T-helper 9 cell (primary cell): ENCODE measurements at places on chromosomes 2 and 18.

- DNase-seq, result no peak
Observed at GRCh38 chr2:137205324-137205723, 440.0 kb downstream of the THSD7B start.

- no peak for DNase-seq
Observed at GRCh38 chr2:59583173-59583765, 970.2 kb downstream of the BCL11A start.

DNA sequence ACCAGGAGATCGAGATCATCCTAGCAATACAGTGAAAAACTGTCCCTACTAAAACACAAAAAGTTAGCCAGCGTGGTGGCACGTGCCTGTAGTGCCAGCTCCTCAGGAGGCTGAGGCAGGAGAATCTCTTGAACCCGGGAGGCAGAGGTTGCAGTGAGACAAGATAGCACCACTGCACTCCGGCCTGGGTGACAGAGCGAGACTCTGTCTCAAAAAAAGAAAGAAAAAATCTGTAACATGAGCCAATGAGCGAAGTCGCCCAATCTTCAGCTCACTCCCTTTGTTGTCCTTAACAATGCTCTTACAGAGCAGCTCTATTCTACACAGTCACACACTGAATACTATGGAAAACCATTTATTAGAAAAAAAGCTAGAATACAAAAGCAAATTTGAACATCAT lies 22.0 kb downstream of the FAM98A start:
- no peak for DNase-seq

- no peak for DNase-seq
Observed at GRCh38 chr2:127661072-127661649, 14.2 kb downstream of the LIMS2 start.

DNA sequence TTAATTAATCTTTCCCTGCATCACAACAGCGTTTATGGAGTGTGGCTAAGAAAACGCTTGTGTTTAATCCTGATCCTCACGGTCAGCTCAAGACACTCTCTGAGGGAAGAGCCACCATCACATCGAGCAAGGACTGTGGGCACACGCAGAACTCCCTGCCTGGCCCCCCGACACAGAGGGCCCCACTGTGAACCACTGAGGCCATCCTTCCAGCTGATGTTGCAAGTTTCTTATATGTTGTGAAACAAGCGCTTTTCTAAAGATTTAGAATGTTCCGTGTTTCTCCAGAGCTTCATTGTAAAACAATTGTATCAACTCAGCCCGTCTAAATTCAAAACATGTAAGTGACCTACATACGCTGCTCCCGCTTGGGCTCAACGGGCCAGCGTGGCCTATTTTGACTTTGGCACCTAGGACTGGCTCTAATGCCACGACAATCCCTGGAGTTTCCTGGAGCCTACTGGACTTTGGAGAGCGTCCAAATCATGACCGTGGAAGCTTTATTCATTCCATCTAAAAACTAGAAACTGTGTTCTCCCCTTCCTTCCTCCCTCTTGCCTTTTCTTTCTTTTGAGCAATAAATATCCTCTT lies 34.9 kb downstream of the SERPINE2 start:
- no peak for DNase-seq

DNA sequence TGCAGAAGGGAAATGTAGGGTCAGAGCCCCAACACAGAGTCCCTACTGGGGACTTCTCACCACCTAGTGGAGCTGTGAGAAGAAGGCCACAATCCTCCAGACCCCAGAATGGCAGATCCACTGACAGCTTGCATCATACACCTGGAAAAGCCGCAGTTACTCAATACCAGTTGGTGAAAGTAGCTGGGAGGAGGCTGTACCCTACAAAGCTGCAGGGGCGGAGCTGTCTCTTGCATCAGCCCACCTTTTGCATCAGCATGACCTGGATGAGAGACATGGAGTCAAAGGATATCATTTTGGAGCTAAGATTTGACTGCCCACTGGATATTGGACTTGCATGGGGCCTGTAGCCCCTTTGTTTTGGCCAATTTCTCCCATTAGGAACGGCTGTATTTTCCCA lies 237.3 kb downstream of the CALCRL start:
- no peak for DNase-seq

GRCh38 chr2:159067971-159068370 lies 99.5 kb downstream of the TANC1 start:
- DNase-seq, result no peak

DNA sequence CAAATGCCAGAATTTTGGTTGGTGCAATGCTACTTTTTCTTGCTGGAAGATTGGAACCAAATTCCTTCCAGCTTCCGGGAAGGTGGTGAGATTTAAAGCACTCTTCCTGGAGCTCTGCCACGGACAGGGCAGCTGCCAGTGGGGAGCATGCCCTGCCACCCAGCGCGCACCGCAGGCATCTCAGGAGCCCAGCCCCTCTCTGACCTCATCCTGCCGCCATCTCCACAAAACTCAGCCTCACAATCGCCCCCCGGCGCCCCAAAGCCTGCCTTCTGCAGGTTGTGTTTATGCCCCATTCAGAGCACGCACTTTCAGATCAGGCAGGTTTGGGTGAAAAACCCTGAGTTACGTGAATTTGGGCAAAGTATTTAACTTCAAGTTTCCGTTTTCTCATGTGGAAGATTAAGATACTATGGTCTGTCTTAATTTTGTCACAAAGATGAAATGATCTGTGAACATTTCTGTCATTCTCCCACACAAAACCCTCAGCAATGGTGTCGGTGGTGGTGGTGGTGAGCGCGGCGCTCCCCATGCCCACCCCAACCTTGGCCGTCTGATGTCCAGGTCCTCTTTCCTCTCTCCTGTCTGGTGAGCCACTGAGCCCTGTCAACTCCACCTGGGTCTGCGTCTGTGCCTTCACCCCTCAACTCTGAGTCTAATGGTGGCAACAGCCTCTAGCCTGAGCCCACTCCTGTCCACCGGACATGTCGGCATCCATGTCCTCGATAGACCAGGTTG lies 282.8 kb upstream of the SALL3 start:
- DNase-seq, result no peak

DNA sequence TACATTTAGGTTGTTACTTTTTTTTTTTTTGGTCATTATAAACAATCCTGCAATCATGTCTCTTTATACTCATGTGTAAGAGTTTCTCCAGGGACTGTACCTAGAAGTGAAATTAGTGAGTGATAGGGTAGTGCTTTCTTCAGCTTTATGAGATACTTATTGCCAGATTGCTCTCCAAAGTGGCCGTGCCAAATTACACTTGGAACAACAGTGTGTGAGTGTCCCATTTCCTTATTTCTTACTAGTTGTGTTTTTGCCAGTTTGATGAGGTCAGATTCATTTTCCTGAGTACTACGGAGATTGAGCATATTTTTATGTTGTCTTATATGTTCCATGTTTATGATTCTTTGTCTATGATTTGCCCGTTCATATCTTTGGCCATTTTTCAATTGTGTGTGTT lies 39.2 kb downstream of the GALNT1 start:
- DNase-seq, result no peak

DNA sequence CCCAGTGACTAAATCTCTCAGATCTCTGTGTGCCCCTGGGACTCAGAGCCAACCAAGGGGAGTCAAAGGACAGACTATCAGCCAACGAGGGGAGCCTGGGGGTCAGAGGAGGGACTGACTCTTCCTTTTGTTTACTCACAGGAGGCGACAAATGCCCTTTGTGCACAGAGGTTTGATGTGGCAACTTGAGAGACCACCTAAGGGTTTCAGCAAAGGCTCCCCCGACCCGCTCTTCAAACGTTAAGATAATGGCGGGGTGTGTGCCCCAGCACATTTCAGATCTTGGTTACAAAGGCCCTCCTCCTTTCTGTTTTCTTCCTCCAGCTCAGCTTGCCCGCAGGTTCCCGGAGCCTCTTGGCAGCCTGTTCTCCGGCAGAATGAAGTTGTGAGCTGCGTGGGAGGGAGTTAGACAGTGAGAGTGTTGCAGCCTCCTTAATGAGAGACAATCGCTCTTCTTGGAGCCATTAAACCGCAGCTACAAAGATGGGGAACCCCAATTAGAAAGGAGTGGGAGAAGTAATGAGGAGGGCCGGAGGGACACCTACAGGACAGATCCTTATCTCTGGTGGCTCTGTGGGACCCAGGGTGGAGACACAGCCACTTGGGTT lies 76.2 kb downstream of the KIAA2012 start:
- no peak for DNase-seq

DNA sequence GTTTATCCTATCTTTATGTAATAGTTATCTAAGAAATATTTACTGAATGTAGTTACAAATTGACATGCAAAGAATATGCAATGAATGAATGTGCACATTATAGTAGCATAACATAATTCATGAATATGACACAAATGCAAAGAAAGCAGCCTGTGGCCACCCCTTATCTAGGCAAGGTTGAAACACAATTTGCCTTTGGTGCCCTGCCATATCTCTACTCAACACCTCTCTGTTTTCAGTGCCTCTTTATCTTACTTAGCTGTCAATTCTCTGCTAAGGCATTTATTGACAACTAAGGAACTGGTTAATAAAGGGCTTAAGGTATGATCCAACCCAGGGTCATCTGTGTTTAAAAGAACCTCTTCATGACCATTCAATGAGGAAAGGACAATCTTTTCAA lies 18.9 kb downstream of the REV1 start:
- DNase-seq, result no peak

- no peak for DNase-seq
Observed at GRCh38 chr2:182942756-182943155, 76.3 kb upstream of the FRZB start.

GRCh38 chr2:86372641-86373502 lies 35.4 kb upstream of the REEP1 start:
- no peak for DNase-seq

GRCh38 chr2:101699755-101700461 lies 2.4 kb downstream of the MAP4K4 start:
- no peak for DNase-seq

DNA sequence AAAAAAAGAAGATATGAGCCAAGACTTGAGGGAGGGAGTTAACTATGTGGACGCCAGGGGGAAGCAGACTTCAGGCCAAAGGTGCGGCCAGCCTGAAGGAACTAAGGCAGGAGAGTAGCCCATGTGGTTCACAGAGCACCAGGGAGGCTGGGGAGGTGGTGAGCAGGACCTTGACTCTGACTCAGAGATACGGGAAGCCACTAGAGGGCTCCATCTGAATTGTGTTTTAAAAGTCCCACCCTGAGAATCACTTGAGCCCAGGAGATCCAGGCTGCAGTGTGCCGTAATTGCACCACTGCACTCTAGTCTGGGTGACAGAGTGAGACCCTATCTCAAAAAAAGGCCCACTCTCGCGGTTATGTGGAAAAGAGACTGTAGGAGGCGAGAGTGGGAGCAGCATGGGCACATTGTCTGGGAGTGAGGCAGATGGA lies 12.3 kb downstream of the CEP192 start:
- no peak for DNase-seq

DNA sequence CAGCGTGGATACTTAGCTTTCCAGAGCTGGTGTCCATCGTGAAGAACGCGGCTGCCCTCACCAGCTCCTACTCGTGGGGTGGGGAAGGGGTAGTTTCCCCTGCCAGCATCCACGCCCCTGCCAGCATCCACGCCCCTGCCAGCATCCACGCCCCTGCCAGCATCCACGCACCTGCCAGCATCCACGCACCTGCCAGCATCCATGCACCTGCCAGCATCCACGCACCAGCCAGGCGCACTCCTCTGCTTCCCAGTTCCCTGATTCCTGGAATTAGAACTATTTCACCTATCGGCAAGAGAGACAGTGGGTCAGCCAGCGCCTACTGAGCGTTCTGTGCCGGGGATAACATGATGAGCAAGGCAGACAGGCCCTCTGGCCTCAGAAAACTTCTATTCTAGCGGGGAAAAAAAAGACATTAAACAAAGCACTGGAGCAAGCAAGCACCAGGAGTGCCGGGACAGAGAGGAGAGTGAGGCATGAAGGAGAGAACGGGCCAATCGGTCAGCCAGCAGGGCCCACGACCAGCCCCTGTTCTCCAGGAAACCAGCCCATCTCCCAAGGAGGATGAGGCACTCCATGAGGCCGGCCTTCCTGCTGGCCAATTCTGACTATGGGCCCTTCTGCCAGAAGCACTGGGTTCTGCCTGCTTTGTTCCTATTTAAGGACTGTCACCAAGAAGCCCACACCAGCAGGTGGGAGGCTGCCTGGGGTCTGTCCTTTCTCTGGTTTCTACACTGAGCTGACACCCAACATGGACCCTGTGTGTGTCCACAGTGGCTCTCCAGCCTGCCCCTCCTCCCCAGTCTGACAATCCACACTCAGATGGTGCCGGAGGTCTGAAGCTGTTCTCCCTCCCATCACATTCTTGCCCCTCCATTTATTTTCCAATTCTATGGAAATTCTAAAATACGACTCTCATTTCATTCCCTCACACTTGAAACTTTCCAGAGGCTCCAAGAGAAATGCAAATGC lies 78.4 kb upstream of the SALL3 start:
- no peak for DNase-seq

DNA sequence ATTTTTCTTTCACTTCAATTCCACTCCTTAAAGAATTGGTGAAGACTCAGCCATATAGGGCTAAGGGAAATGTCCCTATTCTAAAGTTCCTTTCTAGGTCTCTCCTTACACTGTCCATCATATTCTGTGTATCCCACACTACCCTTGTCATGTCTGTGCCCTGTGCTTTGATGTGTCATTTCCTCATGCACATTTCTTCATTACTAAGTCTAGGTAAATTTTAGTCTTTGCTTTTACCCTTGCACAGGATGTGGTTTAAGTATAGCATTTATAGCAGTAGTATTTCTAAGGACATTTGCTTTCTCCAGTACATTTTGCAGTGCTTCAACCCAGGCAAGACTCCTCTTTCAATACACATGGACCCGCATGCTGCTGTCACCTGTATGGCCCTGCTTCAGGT lies 221.5 kb upstream of the ACVR2A start:
- DNase-seq, result no peak
